ENCODE measurements at places on chromosomes 13 and 19.

- peak; percentile 60 for DNase-seq
Measured at GRCh38 chr13:113211774-113212173, 2.4 kb downstream of the CUL4A start.

DNA sequence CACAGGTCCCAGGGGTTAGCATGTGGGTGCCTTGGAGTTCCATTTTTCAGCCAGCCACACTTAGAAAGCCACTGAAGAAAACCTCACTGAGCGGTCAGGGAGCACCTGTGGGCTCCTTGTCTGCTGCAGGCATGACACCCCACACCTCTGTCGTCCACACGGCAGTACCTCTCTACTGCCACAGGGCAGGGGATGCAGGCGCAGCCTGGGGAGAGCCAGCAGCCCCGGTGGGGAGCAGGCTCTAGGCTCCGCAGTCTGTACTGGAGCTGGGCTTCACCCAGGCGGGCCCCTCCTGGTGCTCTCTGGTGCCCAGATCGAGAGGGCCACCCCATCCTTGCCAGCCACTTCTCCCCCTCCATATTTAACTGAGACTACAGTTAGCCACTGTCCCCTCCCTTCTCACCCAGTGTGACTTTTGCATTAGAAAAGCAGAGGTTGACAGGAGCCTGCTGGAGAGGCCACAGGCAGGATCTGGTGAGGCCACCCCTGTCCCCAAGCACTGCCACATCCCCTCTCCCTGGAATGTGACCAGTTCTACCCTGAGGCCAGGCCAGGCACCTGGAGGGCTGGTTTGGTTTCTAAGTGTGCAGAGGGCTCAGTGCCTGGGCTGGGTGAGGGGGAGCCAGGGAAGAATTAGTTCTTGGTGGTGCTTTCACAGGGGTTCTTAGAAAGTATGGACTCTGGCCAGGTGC lies 104.4 kb downstream of the KDM4B start:
- no peak for DNase-seq

DNA sequence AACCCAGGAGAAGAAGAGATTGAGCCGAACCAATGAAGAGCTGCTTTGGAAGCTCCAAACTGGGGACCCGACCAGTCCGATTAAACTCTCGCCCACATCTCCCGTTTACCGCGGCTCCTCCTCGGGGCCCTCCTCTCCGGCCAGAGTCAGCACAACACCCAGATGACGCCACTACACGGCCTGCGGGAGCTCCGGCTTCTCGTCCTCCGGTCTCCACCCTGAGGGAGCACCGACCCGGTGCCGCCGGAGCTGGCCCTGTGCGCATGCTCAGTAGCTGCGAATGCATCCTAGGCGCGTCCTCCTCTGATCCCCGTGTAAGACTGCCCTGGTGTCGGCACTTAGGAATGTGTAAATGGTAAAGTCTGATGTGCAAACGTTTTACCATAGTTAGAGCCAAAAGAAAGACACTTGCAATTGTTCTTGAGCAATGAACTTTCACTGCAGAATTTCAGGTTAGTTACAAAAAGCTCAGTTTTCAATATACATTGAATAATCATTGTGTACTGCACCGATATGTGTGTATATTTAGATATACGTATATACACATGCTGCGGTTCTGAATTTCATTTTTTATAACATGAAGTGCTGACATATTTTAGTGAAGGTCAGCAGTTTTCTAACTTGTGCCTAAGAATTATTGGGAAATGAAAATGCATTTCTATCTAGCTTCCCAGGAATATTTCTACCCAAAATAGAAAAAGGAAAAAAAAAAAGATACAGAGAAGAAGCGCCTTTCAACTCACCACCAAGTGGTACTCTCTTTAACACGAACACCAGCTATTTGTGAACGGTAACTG lies 92.2 kb downstream of the SLC7A1 start:
- no peak for DNase-seq

DNA sequence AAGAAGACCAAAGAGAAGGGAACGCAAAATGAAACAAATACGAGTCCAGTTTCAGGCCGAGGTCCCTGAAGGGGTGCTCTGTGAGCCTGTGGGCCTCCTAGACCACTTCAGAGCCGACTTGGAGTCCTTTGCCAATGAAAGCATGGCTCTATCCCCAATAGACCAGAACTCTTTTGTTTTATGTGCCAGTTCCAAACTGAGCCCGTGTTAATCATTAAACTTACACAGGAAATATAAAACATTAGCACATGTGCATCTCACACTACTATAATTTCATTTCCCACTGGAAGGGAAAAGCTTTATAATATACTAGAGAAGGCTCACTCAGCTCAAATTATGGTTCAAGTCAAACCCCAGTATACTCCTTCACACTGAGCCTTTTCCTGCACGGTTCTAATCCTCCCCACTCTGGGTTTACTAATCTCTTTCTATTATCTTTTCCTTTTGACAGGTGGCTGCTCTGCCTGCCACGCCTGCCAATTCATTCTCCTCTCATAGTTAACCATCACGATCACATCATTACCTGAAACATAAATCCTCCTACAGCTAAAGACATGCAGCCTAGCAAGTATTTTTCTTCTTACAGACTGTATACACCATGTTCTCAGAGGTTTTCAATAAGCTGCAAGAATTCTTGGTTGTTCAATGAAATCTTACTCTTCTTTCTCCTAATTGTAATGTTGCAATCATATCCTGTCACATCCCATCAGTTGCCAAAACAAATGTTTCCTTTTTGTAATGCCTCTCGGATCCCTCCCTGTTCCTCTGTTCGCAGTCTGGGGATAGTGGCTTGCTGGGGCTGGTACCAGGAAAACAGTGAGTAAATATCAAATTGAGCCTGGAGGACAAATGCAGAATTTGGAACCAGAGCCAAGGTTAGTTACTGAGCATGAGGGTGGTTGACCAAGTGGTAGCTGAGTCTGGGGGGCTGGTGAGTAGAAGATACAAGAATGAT lies 18.8 kb upstream of the WASF3 start:
- no peak for DNase-seq

- DNase-seq, result no peak
Measured at GRCh38 chr19:10554760-10555609, 10.8 kb downstream of the KRI1 start.

GRCh38 chr13:59374691-59375090 lies 789.0 kb downstream of the DIAPH3 start:
- no peak for DNase-seq

GRCh38 chr19:46620716-46621115 lies 4.2 kb downstream of the PTGIR start:
- no peak for DNase-seq

DNA sequence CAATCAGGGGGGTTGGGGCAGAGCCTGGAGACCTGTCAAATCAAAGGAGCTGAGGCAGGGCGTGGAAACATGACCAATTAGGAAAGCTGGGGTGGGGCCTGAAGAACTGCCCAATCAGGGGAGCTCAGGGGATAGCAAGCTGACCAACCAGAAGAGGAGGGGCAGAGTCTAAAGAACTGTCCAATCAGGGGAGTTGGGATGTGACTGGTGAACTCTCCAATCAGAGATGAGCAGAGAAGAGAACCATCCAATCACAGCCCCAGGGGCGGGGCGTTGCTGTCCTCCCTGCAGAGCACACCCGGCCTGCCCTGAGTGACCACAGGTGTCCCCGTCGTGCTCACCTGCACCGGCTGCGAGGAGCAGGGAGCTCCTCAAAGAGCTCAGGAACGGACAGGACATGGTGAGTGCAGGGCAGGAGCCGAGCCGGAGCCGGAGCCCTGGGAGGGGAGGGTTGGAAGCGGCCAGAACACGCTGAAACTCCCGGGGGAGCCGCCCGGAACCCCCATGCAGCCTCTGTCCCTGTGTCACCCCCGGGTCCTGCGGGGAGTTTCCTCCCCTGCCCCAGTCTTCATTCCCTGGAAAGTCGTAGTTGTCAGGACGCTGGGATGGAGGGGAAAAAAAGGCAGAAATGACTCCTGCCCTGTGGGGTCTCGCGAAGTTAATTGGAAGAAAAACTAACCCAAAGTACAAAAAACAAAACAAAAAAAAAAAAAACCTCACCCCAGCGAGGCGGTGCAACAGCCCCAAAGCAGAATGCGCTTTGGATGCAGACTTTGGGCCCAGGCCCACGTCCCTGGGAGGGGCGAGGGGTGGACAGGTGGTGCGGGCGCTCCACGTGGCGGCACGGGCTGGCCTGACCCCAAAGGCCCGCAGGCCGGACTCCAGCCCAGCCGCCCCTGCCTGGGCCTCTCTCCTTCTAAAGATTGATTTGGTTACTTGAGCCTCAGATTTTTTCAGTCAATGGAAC lies at the start of gene ZNF556:
Gene ZNF556, plus strand, starts transcription at position 311 of the 967 bp plus-strand sequence. Its CDS starts 87 bp downstream, at position 398.
- peak; percentile 98 for DNase-seq

- peak; percentile 51 for DNase-seq
Measured at GRCh38 chr19:18725841-18726770, 42.6 kb downstream of the CRTC1 start.

DNA sequence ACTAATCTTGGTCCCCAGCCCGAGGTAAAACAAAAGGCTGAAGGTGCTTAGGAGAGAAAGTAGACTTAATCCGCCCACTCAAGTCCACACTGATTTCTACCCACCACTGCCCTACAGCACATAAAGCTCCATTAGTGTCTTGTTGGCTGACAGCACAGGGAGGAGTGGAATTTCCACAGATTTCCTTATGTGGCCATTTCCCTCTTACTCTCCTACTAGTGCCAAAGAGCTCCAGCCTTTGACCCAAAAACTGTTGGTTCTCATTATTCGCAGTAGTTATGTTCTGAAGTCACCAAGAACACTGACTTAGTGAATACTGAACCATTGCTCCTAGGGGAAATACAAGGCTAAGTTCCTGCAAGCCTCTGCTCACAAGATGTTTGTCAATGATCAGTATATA lies 61.2 kb downstream of the RAB20 start:
- DNase-seq, result no peak

- DNase-seq, result no peak
Measured at GRCh38 chr19:55097864-55098715, 19.3 kb downstream of the PPP1R12C start.

GRCh38 chr19:19642506-19643157 lies 825 bp downstream of the GMIP start:
- DNase-seq, result peak; percentile 65

DNA sequence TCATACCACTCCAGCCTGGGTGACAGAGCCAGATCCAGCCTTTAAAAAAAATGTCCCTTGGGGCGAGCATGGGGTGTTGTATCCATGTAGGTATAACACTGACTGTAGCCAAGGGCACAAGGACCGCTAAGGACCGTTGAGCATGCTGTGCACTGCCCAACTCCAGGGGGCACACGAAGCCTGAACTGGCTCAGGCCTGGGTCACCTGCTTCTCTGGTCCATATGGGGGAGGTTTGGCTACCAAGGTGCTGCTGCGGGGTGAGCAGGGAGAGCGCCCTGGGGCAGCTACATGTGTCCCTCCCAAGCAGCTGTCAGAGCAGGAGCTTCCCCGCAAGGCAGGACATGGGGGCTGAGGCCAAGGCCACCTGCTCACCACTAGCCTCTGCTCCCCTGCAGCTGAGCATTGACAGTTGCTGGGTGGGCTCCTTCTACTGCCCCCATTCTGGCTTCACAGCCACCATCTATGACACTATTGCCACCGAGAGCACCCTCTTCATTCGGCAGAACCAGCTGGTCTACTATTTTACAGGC lies 16.3 kb downstream of the CATSPERG start:
- no peak for DNase-seq

- no peak for DNase-seq
Measured at GRCh38 chr13:40787062-40787461, 2.3 kb upstream of the SLC25A15 start.

DNA sequence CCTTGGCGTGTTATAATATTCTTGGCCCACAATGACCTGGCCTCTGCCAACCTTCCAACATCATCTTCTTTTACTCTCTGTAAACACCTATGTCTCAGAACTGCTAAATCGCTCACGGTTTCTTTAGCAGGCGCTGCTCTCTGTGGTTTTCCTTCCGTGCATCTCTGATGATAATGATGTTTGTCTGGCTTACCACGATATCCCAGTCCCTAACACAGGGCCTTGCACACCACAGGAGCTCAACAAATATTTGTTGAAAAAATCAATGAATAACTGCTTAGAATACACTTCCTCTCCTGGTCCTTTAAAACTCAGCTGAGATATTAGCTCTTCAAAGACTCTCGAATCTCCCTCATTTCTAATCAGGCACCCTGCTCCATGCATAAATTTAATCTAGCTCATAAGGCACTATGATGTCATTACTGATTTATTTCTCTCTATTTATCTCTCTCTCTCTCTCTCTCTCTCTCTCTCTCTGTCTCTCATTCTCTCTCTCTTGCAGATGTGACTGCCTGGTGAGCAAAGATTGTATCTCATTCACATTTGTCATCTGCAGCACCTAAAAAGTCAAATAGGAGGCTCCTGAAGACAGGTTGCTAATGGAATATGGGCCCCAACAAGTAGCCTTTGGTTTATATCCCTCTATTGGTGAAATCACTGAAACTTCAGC lies 206.4 kb downstream of the NHLRC3 start:
- no peak for DNase-seq

DNA sequence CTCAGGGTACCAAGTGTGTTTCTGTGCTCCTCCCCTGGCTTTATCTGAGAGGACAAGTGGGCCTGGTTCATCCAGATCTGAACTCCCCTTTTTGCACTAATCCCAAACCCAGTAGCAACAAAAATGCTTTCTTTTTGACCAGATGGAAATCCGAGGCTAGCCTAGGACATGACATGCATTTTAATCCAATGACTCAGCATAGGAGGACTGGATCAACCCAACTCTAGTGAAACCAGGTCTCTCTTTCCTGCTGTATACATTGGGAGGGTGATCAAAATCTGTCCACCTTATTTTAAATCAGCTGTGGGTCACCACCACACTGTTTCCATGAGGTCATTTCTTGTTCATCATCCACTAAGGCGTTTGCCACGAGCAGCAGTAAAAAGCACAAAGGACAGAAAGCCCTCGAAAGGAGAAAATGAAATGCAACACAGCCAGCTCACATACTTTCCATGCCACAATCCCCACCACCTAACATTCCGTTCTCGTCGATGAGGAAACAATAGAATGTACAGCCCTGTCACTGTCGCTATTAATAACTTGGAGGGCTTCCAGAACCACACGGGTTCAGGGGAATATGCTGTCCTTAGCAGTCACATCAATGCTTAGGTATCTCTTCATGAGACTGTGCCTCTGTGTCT lies 543.0 kb downstream of the IRS2 start:
- no peak for DNase-seq

- DNase-seq, result no peak
Measured at GRCh38 chr13:61253105-61253877, 162.4 kb downstream of the PCDH20 start.

GRCh38 chr19:55272142-55272541 lies 7.8 kb downstream of the HSPBP1 start:
- DNase-seq, result no peak

- no peak for DNase-seq
Measured at GRCh38 chr19:42465827-42466280, 23.1 kb upstream of the CXCL17 start.

All from BE2C (cell line).